Inflammatory macrophage treated with lipopolysaccharide for 4 hours (primary cell): ENCODE measurements at places on chromosomes 6 and 20.

DNA sequence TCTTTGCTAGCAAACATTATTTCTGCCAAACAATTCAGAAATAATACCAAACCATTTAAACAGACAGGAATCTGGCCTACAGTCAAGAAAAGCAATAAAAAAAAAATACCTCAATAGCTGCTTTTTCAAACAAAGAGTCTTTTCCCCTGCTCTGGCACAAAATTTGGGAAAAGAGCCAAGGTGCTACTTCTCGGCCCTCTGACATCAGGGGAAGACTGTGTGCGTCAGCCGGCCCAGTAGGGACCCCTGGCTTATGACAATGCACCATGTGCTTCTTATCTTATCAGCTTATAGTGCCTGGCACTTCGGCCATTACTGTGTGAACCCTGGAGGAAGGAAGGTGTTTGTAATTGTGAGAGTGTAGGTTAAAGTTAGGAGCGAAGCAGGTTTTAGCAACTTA, 89.4 kb downstream of the PDE10A start:
- no peak for DNase-seq

- DNase-seq: peak; percentile 55
These were observed 618.0 kb downstream of the PRKN start for GRCh38 chr6:162109480-162110050.

GRCh38 chr6:55443238-55444134, 116.2 kb downstream of the GFRAL start:
- DNase-seq: no peak

GRCh38 chr6:21504790-21505189, 88.8 kb upstream of the SOX4 start:
- no peak for DNase-seq

- DNase-seq: no peak
These were observed 3.8 kb downstream of the PTPRT start for GRCh38 chr20:43185901-43186300.

GRCh38 chr6:10847684-10848083, 9.3 kb upstream of the MAK start:
- DNase-seq: peak; percentile 12

DNA sequence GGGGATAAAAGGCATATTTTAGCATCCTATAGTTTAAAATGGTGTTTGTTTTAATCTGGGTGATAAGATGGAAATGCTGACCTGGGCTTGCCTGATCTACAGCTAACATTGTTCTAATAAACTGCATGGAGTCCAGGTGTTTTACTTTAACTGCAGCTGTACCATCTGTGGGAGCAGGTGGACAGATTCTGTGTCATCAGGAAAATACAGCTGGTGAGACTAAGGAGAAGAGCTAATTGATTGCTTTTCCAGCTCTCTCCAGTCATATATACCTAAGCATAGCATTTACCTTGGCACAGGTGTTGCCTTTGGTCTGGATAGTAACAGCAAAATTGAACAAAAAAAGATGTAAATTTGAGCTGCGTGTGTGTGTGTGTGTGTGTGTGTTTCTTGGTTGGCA, 31.6 kb downstream of the CBFA2T2 start:
- DNase-seq: no peak

- no peak for DNase-seq
These were observed 43.6 kb downstream of the CDYL start for GRCh38 chr6:4819706-4820283.

DNA sequence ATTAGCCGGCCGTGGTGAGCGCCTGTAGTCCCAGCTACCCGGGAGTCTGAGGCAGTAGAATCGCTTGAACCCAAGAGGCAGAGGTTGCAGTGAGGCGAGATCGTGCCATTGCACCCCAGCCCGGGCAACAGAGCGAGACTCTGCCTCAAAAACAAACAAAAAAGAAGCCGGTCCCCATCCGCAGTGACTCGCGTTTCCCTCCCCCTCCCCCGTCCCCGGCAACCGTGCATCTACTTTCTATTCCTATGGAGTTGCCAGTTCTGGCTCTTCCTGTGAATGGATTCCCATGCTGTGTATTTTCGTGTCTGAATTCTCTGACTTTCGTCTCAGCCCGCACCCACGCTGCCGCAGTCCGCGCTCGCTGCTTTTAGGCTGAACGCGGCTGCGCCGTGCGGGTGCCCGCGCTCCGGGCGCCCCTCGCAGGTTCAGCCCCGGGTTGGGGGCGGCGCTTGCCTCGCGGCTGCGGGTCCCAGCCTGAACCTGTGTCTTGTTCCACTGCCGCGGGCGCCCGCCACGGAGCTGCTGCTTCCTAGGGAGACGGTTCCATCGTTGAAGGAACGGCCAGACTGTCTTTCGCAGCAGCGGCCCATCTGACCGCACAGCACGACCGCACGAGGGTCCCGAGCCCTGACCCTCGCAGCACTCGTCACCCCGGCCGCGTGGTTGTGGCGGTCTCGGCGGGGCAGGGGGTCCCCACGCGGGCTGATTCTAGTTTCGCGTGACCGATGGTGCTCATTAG, 1.1 kb upstream of the MRGBP start:
- peak; percentile 61 for DNase-seq

- DNase-seq: no peak
These were observed 1065.9 kb upstream of the CITED2 start for GRCh38 chr6:140440223-140440835.

GRCh38 chr6:127341471-127342202, 1.8 kb downstream of the ECHDC1 start:
- DNase-seq: peak; percentile 30

- no peak for DNase-seq
These were observed 890.6 kb downstream of the KIF16B start for GRCh38 chr20:15682690-15683089.

- no peak for DNase-seq
These were observed 23.5 kb downstream of the TOX2 start for GRCh38 chr20:43938017-43938655.

DNA sequence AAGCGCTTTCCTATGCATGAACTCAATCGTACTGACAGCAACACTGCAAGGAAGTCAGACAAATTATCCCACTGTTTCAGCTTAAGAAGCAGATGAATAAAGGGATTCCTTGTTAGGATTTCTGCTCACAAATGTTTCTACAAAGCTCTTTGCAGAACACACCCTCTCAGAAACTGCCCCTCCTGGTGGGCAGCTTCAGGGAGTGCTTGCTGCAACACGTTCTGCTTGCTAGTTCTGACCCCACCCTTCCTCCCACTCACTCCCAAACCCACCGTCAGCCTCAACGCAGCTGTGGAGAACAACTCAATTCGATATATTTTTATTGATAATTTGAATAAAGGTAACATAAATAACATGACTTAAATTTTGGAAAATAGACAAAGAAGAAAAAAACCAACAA, 250.8 kb upstream of the PRDM1 start:
- peak; percentile 49 for DNase-seq

- no peak for DNase-seq
These were observed 7.4 kb downstream of the SNX9 start for GRCh38 chr6:157830354-157831017.

DNA sequence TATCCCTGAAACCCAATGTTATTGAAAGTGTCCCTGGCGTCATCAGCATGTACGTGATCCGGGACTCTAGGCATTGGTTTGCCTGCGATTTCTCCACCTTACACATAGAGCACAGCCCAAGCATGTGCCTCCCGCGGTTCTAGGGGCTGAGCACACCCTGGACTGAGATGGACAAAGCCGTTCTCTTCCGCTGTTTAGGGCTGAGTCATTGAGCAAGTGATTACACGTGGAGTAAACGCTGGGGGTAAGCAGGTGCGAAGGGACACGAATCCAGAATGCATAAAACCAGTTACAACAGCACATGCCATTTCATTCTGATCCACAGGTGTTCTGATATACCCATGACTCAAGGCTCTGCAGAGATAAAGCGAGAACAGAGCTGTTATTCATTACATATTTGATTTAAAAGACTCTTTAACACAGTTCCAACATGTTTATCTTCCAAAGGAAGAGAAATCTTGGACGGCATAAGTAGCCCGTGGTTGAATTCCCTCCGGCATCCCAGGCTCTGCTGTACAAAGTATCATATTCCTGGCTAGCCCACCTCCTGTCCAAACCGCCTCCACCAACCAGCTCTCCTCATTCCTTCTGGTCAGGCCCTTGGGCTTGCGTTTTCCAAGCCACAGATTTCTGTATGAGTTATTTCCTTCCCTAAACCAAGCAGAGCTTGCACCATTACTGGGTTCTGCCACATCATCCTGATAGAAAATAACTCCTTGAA, 36.1 kb upstream of the THBS2 start:
- DNase-seq: peak; percentile 84
